Fibroblast of lung (primary cell): ENCODE measurements at places on chromosomes 7 and 10.

DNA sequence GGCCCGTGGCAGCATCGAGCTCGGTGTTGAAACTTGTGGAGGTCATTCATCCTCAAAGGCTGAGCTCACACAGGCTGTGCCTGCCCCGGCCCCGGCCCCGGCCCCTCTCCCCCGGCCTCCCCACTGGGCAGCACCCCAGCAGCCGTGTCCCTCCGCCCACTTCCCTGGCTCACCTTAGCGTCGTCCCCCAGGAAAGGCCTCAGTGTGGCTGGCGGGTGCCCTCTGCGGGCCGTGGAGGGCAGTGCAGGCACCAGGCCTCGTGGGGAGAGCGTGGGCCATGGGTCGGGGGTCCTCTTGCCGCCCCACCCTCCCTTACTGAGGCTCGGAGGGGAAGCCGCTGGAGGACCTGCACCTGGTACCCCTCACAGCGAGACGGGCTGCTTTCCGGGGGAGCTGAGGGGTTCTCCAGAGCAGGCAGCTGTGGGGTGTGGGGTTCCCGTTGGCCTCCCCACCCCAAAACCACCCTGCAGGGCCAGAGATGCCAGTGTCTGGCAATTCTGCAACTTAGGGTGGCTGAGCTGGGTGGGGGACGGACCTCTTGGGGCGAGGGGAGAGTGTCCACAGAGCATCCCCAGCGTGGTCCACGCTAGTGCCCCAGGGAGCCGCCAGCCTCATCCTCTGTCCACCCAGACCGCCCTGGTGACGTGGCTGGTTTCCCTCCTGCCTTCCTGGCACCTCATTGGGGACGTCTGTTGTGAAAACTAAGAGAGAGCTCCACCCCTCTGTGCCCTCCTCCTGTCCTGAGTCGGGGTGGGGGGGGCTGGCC is 44.2 kb upstream of the DPYSL4 start:
- no peak for DNase-seq

DNA sequence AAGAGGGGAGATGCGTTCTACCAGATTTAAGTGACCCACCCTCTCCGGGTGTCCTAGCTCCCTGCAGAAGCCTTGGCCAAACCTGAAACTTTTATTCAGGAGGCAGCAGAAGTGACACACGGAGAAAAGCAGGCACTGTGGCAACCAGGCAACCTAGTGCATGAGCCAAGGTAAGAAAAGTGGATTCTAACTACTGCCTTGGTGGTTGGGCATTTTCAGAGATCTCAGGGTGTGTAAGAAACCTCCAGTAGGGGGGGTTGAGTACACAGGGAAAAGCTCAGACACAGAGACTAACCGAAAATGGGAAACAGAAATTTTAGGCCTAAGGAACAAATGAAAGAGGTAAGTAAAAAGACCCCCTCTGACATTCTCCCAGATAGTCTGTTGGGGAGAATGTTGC is 645.7 kb downstream of the ANKRD7 start:
- no peak for DNase-seq

DNA sequence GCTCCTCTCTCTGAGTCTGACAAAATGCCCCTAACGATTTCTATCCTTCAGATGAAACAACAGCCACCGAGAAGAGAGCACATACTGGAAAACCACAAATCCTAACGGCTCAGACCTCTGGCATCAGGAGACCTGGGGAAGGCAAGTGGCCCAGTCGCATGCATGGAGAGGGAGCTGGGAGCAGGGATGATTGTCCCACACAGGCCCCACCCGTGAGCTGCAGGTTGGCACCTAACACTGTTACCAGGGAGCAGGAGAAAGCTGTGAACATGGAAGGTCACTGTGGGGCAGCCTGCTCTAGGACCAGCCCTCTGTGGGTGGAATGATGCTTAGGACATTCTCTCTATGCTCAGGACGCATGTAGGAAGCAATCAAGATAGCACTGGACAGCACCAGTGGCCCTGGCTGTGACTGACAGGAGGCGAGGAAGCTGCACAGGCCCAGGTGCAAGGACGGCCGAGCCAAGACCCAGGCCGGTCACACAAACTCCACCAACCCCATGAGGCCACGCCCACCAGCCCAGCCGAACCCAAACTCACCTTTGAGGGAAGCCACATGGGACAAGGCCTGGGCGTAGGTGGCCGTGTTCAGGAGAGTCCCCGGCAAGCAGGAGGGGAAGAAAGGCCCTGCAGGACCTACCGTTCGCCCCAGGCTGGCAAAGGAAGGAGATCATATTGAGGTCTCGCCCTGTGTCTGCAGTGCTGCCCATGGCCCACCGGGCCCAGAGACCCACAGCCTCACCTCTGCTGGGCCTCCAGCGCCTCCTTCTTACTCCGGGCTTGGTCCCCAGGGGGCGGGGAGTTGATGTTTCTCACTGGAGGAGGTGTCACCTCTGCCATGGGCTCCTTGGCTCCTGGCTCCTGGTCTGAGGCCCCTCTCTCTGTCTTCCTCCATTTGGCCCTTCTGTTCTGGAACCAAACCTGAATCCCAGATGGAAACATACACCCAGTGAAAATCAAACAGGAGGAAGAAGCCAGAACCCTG is 9.7 kb downstream of the DRGX start:
- no peak for DNase-seq

DNA sequence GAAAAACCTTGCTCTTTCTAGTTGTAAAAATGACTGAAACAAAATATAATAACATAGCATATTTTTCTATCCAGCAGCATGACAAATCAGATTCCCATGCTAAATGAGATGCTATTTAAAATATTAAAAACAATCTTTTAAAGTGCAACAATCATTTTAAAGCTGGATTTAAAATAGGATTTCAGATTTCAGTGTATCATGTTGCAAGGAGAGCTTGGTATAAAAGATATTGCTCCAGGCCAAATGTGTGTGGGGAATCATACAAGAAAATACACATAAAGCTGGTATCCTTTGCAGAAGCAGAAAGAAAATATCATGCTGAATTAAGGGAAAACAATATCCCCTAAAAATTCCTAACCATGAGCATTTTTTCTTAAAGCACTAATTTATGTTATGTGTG is 42.2 kb downstream of the SLC13A1 start:
- no peak for DNase-seq

DNA sequence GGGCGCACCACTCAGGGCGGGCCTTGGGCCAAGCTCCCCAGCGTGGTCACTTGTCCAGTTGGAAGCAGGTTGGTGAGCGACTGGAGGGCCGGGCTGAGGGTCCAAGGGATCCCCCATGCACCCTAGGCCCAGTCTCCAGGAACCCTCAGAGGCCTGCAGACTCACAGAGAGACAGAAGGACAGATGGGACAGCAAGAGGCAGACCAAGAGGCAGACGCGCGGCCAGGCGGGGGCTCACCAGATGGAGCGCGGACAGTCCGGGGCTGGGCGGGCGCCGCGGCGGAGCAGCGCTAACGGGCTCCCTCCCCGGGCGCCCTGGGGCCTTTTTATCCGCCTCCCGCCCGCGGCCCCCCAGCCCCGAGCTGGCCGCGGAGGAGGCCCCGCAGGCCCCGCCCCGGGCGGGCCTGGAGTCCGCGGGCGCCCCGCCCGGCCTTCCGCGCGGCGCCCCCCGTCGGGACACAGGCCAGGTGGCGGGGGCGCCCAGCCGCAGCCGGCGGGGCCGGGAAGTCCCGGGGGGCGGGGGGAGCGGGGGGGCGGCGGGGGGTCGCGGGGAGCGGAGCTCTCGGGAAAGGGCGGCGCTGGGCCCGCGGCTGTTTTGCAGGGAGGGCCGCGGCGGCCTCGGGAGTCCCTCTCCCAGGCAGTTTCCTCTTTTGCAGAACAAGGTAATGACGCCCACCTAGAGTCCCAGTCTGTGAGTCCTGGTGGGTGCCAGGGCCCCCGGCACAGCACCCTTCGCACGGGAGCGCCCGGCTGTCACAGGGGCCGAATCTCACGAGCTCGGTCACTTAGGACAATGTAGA is at the start of gene LOXL4:
LOXL4 (minus strand) TSS at position 301 of the 800 bp plus-strand sequence. CDS start 5,175 bp downstream, outside the sequence.
- peak; percentile 37 for DNase-seq

- no peak for DNase-seq
Measured at GRCh38 chr10:85613391-85613790, 753.2 kb downstream of the GRID1 start.

DNA sequence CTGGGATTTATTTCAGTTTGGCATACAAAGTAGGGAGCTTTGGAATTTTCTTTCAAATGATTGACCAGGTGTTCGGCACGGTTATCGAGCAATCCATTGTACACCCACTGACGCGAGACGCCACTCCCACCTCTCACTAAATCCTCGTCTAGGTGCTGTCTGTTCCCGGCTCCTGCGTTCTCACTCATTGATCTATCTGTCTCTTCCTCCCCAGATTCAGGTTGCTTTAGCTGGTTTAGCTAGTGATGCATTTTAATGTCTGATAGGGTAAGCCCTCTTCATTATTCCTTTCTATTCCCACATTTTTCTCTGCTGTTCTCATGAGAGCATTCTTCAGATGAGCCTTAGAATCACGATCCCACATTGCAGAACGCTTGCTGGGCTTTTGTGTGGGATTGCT is 91.7 kb downstream of the ELFN1 start:
- no peak for DNase-seq

DNA sequence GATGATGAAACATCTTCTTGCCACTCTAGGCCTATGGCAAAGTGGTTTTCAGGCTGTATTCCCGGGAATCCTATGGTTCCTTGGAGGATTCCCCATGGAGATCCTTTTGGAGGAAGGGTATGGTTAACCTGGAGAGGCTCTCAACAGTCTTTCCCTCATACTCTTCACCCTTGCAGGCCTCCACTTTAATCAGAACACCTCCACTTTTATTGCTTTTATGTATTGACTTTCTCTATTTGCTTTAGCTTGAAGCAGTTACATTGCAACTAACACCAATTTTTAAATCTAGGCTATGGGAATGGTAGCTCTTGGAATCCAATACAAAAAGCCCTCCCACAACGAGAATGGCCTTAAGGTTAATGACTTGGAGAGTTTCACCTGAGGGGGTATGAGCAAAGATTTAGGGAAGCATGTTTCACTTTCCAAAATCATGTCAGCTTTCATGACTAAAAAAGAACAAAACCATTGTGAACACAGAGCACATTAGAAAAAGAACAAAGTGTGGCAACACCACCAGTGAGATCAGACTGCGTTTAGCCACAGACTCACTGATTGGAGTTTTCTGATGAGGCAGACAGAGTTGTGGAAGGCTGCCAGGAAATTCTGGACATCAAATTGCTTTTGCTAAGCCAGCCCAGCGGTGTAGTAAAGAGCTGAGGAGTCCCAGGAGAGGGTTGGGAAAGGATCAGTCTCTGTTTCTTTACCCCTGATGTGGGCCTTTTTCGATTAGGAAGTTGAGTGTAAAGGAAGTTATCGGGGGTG is 130.4 kb upstream of the BMPER start:
- DNase-seq: peak; percentile 95
